NCI-H1092 (cell line): ENCODE measurements at places on chromosomes 6 and 20.

DNA sequence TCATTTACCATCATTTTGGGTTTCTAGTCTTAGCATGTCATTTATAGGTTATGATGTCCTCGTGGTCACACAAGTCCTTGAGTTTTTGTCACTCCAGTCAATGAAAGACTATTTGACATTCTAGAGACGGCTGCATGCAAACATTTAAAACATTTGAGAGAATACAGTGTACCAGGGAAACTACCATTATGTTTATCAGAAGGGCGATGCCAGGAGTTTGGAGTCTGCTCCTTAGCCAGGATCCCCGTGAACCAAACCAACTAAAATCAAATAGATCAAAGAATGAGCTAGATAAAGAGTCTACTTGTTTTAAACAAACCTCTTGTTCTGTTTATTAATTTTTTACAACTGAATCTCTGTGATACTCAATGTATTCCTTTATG, 122.6 kb downstream of the OLIG3 start:
- DNase-seq, result no peak

DNA sequence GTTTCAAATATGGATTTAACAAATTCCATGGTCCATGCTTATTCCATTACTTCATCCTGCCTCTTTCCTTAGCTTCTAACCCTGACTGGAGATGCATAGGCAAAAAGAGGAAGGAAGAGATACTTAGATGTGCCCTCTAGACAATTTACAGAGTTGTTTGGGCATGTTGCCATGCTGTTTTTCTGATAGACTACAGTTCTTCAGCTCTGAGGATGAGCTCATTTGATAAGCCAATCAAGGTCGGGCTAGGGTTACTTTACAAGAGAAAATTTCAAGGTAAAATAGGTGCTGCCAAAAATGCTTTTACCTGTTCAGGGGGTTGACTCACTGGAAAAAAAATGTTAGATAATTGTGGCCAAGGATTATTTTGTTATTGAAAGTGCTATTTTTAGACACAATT, 5.9 kb downstream of the HCRTR2 start:
- no peak for DNase-seq

DNA sequence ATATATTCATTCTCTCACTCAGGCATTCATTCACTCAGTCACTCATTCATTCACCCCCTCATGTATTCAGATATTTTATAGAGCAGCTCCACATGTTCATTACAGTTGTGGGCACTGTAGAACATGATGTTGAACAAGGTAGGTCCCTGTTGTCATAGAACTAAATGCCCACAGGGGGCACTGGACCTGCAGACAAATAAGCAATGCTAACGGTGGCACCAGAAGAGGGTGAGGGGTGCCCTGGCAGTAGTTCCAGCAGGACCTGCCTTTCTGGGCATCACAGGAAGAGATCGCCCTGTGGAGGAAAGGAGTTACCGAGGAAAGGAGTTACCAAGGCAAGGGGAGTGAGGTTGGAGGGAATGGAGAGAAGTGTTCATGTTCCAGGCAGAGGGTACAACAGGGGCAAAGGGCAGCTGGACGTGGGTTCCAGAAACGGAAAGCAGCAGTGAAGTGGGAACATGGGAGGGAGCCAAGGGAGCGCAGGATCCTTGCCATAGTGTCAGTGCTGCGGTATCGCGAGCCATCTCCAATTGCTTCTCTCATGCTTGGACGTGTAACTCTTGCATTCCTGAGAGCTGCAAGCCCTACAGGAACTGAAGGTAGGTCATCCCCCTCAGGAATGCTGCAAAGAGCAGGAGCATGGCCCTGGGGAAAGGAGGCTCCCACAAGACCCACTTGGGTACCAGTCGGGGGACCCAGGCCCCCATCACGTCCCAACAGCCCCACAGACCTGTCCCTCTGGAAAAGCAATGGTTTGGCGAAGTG, 128.2 kb downstream of the EDN3 start:
- no peak for DNase-seq

DNA sequence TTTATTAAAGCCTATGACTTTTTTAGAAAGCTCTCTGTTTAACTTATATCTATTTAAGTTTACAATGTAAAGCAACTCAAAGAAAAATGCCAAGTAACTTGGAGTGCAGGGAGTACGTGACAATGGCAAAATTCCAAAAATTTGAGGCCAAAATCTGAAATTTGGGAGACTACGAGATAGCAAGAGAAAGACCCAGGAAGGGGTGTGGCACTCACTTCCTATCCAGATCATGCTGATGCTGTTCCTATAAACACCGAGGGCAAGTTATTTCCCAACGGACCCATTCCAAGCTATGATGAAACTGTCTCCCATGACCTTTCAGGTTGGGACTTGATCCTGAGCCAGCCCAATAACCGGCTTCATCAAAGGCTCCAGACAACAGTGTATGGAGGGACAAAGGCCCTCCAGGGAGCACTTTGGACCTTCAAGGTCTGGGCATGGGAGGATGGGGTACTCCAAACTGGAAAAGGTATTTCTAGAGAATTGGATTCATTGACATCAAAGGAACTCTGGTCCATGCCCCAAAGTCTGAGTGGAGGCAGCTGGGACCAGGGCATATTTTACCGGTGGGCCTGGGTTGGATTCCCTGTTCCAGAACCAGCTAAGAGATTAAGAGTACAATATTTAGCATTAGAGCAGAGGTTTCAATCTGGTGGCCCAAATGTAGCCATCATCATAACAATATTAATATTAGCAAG, 15.7 kb upstream of the SLC13A3 start:
- DNase-seq, result no peak

- DNase-seq, result no peak
Measured at GRCh38 chr6:157070403-157071107, 252.8 kb downstream of the TMEM242 start.

DNA sequence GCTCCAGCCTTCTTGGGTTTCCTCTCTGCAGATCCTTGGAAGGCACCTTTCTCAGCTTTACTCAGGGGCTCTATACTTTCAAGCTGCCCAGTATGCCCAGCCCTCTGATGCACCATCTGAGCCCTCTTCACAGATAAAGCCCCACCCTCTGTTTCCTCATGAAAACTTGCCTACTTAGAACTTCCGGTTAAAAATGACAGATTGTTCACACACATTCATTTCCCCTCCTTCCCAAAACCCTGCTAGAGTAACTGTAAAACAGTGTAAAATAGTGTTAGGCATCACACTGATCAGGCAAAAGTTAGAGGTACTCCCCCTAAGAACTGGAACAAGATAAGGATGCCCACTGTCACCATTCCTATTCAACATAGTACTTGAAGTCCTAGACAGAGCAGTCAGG, 14.0 kb upstream of the GCM1 start:
- DNase-seq, result no peak

DNA sequence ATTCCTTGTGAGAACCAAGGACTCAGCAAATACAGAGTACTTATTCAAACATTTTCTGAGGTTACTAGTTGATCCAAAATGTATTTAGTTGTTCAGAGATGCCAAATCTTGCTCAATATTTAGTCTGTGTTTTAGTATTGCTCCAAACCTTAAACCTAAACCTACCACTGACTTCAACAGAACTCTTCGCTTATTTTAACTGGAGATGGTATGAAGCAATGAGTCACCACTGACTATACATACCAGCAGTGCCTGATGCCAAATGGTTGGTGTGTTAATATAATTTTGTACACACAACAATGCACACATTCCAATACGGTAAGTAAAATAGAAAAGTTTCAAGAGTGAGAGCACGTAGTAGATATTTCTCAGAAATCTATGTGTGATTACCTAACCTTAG, 1.9 kb upstream of the SPTLC3 start:
- DNase-seq, result no peak

DNA sequence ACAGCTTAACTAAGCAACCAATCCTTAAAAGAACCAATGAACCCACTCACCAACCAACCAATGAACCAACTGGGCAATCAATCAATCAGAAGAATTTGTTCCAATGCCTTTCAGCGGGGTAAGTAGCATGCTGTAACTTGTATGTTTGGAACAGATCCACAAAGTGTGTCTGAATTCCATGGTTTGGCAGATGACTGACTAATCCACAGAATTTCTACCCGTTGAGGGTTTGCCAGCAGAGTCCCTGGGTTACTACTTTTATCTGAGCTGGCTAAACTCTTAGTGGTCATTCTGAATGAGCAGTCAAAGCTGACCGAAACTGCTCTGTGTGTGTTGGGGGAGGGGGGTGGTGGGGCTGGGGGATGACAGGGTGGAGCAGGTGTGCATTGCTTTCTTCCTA, 125.0 kb upstream of the JAG1 start:
- DNase-seq, result no peak

DNA sequence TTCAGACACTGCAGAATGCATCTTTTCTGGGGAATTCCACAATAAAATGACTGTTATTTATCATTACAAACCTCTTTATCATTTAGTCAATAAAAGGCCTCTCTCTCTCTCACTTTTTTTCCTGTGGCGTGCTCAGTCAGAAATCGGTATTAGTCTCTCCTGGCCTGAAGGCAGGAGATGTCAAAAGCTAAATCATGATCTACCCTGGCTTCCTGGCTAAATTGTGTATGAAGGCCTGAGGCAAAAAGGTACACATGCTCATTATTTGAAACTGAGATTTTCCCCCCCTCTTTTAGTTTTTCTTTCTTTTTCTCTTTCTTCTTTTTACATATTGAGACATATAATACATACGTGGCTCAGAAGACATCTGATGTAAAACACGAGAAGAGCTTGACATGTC, 375.0 kb upstream of the SLC35B3 start:
- no peak for DNase-seq

DNA sequence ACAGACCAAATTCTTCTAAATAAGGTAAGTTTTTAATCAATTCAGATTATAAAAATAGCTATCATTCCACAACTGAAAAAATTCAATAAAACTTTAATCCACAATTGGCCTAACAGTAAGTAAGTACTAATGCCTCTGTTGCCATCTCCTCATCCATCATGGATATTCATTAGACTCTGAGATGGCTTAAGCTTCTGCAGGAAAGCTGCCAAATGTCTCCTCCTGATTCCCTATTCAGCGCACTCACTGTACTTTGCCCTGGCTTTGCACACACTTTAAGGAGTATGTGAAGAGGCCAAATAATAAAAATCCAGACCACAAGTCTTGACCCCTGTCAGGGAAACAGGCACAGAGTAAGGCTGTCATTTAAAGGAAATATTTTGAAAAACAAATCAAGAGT, 23.6 kb downstream of the PGM3 start:
- DNase-seq, result no peak

DNA sequence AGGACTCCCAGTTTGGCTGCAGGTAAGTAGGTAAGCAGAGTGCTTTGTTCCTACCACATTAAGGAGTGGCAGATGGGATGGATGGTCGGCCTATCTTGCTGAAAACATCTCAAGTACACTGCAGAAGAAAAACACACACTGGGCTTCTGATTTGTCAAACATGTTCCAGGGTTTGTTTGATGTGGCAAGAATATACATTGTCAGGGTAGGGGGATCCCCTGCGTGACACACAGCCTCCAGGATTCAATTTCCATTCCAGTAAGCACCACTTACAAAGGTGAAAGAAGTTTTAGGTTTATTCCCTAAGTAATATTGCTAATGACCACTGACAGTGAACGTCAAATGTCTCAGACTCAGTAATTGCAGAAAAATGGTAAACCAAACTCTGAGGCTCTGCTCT, 26.0 kb upstream of the KIF16B start:
- DNase-seq, result no peak

GRCh38 chr20:39835130-39835842, 853.8 kb downstream of the MAFB start:
- DNase-seq, result no peak

- no peak for DNase-seq
Measured at GRCh38 chr20:48448666-48449600, 378.9 kb downstream of the PREX1 start.

DNA sequence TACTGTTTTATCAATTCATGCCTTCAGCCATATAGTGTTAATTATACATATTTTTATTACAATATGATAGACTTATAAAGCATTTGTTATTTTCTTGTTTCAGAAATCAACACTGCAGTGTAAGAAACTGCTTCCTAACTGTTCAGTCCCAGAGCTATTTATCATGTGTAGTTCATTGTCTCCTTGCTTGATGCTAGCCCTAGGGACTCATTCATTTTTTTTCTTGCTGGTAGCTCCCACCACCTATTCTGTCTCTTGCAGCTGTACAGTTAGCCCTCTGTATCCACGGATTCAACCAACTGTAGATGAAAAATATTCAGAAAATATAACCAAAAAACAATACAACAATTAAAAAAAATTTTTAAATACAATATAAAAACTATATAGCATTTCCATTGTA, 121.3 kb downstream of the STXBP5 start:
- DNase-seq, result no peak

DNA sequence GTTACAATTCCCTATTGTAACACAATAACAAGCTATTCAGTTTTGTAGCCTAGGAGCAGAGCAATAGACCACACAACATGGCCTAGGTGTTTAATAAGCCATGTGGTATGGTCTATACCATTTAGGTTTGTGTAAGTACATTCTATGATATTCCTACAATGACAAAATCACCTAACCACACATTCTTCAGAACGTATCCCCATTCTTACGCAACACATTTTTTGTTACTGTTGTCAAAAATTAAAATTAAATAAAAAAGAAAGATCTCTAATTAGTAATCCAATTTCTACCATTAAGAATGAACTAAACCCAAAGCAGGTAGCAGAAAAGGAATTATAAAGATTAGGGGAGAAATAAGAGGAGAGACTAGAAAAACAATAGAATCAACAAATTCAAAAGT, 44.0 kb downstream of the RANBP9 start:
- no peak for DNase-seq

GRCh38 chr6:170284126-170284773, 6.6 kb downstream of the DLL1 start:
- no peak for DNase-seq

DNA sequence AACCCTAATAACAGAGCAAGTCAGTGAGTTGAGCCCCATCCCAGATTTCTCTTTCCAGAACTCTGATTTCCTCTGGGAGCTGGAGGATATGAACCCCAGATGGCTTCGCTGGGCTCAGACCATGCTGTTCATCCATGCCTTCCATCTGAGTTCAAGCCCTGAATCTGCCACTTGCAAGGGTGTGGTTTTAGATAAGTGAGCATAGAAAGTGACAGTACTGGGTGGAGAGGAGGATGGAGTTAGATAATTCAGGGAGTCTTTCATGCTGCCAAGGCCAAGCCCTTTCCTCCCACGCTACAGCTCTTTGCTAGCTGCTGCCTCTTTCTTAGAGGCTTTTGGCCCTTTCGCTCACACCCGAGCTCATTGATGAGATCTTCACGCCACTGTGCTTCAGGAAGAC, 57.2 kb upstream of the MAFB start:
- no peak for DNase-seq

DNA sequence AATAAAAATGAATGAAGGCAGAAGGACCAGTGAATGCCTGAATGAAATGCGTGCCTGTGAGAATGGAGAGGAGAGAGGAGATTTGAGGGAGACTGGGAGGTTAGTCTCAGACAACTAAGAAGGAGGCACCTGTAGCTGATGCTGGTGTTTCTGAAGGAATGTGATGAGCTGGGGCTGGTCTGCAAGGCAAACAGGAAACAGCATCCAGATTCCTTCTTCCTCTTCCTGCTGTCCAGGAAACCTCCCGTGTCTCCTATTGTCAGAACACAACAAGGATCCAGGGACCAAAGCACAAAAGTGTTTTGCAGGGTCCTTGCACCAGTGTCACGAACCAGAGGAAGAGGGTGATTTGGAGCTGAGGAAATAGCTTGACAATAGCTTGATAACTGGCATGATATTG, 50.4 kb upstream of the TAB2 start:
- DNase-seq, result no peak
